ENCODE measurements at places on chromosomes 16 and 17.

DNA sequence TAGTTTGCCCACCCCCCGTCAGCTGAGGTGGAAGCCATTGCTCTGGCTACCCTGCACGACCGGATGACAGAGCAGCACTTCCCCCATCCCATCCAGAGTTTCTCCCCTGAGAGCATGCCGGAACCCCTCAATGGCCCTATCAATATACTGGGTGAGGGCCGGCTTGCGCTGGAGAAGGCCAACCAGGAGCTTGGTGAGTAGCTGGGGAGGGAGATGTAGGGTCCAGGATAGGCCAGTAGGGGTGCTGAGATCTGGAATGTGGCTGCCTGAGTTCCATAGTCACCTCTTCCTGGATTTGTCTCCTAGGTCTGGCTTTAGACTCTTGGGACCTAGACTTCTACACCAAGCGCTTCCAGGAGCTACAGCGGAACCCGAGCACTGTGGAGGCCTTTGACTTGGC, 6.4 kb downstream of the PFAS start:
- no peak for DNase-seq

DNA sequence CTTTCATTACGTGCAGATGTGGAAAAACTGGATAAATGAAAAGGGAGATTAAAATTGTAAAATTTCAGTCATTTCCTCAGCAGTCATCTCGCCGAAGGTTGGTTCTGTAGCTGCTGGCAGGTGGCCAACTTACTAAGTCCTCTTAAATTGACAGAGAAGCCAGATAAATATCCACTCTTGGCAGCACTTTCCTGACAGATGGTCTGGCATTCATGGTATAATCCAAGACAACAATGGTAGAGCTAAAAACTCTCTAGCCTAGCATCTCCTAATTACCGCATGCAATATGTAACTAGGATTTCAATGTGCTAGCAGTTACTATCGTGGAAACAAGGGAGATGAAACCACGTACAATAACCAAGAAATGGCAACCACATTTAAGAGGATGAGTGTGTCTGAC, 306.3 kb downstream of the CNTNAP4 start:
- no peak for DNase-seq

DNA sequence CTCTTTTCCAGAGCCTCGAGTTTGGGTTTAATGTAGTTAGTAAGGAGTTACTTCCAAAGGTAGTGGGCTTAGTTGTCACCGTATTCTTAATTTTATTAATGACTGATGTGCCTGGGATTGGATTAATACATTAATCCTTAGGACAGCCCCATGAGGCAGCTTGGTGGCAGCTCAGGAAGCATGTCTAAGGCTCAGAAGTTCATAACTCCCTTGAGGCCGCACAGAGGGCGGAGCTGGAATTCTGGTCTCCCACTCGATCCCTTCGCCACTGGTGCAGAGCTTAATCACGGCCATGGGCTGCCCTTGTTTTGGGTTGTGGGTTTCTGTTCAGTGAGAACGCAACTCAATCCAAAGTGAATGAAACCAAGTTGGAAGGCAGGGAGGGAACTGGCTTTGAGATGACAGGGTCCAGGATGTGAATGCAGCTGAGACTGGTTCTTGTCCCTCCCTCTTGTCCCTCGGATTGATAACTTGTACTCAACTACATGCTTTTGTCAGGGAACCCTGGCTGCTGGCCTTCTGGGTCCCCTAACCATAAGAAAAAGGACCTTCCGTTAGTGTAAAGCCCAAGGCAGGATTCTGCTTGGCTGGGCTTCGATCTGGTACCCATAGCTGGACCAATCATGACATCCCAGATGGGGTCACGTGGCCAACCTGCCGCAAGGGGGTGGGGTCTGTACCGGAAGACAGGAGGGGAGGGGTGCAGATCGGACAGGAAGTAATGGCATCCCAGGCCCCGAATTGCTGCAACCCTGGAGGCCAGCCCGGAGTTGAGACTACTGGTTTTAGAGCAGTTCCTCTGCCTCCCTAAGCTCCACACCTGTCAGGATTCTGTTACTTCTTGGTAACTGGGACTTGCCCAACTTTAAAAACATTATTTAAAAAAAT, 45.4 kb downstream of the SNX20 start:
- DNase-seq = no peak

DNA sequence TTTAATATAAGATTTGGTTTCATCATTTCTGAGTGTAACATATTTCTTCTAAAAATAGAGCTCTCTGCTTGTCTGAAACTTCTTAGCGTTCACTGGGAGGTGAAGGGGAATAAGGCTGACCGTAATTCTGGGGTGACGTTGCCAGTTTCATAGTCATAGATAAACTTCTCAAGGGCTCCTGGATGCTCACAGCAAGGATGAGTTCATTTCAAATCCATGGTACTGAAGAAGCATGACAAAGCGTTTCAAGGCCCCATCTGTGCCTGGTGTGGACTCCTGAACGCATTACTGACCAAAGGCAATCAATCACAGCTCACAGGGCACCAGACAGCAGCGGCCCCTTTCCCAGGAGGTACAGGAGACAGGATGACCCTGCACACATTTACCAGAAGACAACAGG, 12.0 kb upstream of the EVPL start:
- no peak for DNase-seq

- DNase-seq = no peak
Observed at GRCh38 chr17:44759916-44760243, 1.1 kb downstream of the ADAM11 start.

DNA sequence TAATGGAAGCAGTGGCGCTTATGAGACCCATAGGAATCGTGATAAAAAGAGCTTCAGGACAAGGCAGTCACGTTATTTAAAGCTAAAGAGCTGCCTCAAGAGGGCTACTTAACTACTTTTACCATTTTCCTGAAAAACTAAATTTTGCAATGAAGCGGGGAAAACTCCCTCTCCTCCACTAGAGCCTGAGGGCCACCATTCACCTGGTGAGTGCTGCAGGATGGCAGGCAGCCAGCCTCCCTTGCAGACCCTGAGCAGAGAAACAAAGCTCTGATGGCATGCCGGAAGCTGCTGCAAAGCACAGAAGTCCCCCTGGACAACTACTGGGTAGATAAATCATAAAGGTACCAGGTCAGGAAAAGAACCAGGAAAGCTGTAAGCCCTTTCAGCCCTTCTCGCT, 8.4 kb downstream of the AKTIP start:
- no peak for DNase-seq

DNA sequence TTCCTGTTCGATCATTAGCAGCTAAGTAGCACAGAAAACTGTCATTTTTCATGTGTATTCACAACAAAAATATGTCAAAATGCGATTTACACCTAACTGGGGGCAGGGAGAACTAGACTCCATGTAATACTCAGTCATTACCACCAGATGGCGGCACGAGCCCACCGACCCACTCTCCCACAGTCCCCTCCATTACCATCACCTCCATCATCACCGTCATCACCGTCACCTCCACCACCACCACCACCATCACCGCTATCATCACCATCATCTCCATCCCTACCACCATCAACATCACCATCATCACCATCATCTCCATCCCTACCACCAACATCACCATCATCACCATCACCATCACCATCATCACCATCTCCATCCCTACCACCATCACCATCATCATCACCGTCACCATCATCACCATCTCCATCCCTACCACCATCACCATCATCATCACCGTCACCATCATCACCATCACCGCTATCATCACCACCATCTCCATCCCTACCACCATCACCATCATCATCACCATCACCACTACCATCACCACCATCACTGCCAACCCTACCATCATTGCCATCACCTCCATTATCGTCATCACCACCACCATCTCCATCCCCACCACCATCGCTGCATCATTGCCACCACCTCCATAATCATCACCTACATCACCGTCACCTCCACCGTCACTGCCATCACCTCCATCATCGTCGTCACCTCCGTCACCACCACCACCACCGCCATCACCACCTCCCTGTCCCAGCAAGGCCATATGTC, 14.4 kb downstream of the NDUFAF8 start:
- peak; percentile 28 for DNase-seq

GRCh38 chr17:70621566-70621965, 452.2 kb downstream of the KCNJ2 start:
- no peak for DNase-seq

GRCh38 chr17:19010729-19011505, 6.4 kb upstream of the FAM83G start:
- DNase-seq = no peak

DNA sequence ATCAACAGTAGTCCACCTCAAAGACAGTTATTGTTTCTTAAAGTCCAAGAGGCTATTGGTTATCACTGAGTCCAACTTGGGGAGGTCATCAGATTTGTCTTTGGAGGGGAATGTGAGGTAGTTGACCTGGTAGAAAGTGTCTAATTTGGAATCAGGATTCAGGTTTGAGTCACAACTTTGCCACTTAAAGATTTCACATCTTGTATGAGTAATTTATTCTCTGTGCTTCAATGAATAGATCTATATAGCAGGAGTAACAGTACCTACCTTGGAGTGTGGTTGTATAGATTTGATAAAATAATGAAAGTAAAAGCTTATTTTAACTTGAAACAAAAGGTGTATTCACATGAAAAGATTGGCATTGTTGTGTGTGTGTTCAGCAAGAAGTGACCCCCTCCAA, 119.3 kb upstream of the TBX2 start:
- DNase-seq = no peak

- DNase-seq = no peak
Observed at GRCh38 chr17:28899212-28899815, 1.8 kb upstream of the FLOT2 start.

DNA sequence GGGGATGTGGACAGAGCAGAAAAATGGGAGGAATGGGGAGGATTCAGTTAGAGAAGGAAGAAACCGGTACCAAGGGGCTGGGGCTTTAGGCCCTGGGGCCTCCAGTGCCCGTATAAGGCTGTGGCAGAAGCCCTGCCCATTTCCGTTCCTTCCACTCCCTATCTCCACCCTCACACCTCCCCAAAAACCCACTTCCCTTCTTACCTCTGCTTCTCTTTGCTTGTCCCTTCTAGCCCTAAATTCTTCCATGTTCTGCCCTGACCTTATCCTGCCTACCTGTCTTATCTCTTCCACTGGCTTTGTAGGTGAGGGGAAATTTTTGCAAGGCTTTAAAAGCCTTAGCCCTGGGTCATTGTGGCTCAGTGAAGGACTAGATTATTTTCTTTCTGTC, 4.1 kb downstream of the RNF167 start:
- DNase-seq = peak; percentile 43

DNA sequence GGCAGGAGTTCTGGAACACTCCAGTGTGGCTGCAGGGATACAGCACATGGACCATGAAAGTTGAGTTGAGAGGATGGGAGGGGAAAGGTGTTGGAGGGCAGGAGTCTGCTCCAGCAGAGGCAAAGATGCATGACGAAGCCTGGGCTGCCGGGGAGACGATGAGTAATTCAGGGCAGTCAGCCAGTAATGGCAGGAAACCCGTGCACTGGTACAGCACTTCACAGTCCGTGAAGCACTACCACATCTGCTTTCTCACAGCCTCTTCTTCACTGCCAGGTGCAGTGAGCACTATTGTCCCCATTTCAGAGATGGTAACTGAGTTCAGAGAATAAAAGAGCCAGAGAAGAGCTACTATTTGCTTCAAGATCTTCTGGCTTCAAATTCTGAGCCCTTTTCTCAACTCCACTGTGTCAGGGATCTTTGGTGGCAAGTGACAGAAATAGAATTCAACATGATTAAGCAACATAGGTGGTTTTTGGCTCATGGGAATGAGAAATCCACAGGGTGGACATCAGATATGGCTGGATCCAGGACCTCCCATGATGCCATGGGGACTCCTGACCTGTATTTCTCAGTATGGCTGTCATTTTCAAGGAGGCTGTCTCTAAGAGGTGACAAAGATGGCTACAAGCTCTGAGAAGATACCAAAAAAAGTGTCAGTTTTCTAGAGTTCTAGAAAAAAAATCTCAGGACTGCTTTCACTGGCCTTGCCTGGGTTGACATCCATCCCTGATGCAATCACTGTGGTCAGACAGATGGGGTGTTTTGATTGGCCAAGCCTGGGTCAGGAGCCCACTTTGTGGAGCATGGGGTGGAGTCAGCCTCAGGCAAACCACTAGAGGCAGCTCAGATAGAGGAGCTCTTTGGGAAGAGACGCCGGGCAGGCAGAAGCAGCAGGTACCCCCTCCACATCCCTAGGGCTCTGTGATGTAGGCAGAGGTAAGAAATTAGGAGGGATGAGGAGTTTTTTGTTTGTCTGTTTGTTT, 24.7 kb downstream of the IL21R start:
- peak; percentile 67 for DNase-seq

GRCh38 chr17:52242268-52242667, 83.8 kb upstream of the CA10 start:
- no peak for DNase-seq

DNA sequence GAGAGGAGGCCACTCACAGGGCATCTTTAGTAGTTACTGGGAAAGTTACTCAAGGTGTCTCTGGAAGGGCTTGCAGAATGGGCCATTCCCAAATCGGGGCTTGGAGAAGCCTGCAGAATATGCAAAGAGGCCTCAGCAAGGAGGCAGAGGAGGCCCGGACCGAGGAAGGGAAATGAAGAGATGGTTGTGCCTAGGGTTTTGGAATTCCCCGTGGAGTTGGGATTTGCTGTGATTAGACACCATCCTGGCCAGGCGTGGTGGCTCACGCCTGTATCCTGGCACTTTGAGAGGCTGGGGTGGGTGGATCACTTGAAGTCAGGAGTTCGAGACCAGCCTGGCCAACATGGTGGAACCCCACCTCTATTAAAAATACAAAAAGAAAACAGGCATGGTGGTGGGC, 193.0 kb downstream of the IRF8 start:
- no peak for DNase-seq

DNA sequence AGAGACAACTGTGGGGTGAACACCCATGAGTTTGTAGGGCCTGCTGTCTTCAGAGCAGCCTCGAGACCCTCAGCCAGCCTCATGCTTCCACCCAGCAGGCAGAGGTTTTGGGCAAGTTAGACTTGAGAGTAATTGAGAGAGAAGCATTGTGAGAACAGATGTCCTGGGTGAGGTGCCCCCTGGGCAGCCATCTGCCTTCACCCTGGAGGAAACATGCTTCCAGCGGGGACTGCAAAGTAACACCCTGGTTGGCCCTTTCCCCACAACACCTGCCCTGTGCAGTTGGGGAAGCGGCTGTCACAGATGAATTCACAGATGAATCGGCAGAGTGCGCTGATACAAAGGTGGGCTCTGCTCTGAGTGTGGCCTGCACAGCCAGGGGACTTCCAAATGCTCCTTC, 23.4 kb downstream of the ATPAF2 start:
- no peak for DNase-seq

DNA sequence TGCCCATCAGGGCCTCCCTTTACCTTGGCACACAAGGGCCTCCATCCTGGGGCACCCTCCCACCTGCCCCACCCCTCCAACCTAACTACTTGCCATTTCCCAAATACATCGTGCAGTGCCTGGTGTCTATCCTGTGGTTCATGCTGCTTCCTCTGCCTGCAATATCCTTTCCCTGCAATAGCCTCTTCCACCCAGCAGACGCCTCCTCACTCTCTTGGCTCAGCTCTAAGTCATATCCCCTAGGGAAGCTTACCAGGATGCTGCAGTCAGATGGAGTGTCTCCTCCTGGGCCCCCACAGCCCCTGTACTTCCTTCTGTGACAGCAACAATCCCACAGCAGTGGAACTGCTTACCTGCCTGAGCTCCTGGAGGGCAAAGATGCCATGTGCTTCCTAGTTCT, 36.7 kb downstream of the CCDC182 start:
- DNase-seq = no peak
